ENCODE measurements at places on chromosomes 1 and 21.

- no peak for DNase-seq
Observed at GRCh38 chr1:147539122-147539575, 2.2 kb upstream of the BCL9 start.

DNA sequence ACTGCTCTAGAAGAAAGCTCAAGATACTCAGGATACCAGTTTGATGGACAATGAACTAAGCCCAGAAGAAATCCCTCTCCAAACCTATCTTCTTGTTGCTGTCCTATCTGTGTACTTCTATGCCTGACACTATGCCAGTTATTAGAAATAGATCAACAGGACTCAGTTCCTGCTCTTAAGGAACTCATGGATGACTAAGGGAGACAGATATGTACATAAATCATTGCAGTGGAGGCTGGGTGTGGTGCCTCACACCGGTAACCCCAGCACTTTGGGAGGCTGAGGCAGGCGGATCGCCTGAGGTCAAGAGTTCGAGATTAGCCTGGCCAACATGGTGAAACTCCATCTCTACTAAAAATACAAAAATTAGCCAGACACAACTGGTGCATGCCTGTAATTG lies 42.4 kb upstream of the AK4 start:
- DNase-seq: no peak

DNA sequence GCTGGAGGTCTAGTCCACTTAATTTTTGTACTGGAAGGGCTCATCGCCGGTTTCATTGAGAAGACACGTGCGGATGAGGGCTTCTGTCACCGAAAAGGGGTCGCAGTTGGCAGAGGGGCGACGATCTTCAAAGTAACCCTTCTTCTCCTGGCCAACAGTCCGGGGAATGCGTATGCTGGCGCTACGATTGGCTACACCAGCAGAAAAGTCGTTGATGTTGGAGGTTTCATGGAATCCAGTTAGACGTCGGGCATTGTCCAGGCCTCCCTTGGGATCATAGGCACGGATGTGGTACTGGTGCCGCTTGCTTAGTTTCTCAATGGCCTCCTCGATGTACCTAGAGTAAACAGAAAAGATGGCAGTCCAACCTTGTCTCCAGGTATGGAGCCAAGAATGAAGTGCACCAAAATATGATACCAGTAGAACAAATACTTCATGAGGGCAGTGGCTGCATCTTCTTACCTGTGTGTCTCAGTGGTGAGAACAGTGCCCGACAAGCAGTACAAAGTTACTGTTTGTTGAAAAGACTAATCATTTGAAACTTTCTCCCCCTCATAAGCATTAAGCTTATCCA lies 7.1 kb downstream of the GLUL start:
- no peak for DNase-seq

DNA sequence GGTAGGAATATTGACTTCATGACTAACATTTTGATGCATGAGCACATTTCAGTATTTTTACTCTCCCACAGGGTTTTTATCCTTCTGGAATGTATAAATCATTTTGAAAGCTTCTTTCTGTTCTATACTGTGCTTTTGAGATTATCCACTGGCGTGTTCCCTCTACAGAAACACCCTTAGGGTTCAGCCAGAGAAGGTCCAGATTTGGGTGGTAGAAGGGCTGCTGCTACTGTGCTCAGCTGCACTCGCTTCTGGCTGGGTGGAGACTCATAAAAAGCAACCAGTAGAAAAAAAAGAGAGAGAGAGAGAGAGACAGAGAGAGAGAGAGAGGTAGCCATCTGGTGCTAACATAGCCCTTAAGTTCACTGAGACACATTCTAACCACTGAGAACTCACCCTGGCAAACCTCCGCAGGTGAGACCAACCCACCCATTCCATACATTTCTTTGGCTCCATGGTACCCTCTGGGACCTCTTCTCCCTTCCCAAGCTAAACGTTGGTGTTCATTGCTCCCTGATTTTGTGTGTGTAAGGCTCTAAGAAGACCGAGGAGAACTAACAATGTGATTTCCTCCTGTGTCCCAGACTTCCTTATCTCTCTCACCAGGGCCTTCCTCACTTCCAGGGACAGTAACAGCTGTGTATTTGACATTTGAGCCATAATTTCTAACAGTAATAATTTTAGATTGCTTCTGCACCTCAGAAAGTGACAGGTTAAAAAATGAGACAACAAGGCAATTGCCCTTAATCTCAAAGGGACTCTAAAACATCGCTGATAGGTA lies 7.2 kb downstream of the APCS start:
- DNase-seq: no peak

DNA sequence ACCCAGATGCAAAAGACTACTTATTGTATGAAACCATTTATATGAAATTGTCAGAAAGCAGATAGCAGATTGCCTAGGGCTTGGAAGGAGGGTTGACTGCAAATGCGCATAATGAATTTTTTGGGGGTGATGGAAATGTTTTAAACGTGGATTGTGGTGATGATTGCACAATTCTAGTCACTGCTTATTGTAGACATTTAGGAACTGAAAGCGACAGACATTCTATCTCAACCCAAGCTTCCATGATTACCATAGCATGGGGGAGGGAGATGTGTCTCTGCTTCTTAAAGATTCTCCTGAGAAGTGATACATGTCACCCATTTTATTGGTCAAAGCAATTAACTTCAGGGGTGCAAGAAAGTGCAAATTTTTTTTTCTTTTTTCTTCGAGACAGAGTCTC lies 2.8 kb upstream of the MTF2 start:
- no peak for DNase-seq

DNA sequence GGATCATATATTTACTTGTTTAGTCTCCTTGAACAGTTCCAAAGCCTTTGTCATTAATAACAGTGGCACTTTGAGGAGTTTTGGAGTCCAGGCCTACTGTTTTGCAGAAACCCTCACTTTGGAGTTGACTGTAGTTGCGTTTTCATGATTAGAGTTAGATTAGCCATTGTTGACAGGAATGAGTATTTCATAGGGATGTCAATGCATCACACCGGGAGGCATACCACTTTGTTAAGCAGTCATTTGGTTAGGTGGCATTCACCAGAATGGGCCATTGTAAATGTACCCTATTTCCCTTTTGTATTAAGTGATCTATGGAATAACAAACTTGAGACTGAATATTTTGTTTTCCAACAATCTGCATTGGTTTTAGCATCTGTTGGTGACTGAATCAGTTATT lies 11.8 kb downstream of the MRPS6 start:
- DNase-seq: no peak

- no peak for DNase-seq
Observed at GRCh38 chr21:14874379-14874778, 190.4 kb downstream of the NRIP1 start.

- DNase-seq: no peak
Observed at GRCh38 chr1:232793944-232794343, 11.3 kb upstream of the MAP10 start.

DNA sequence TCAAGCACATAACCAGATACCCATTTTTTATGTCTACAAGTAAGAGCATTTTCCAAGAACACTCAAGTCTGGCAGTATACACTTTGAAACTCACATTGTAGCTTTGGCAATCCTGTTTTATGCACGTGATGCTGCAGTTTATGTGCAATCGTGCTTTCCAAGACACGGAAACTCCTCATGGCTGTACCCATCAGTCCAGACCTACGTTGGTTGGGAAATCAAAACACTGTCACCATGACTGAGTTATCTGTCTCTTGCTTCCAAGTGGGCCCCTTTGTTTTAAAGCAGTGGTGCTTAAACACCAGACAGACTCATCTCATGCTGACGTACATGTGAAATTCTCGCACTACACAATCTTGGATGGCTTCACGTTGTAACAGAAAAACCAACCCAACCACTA lies 192.8 kb downstream of the LTN1 start:
- no peak for DNase-seq

GRCh38 chr1:214551436-214552173 lies at the start of gene PTPN14:
TSS of gene PTPN14 (minus strand) at chr1:214551602. CDS start at chr1:214464803, 86,799 bp downstream.
- DNase-seq: no peak

- DNase-seq: no peak
Observed at GRCh38 chr1:100354971-100355394, 2.7 kb downstream of the CDC14A start.

- no peak for DNase-seq
Observed at GRCh38 chr1:60637651-60638050, 444.7 kb upstream of the NFIA start.

DNA sequence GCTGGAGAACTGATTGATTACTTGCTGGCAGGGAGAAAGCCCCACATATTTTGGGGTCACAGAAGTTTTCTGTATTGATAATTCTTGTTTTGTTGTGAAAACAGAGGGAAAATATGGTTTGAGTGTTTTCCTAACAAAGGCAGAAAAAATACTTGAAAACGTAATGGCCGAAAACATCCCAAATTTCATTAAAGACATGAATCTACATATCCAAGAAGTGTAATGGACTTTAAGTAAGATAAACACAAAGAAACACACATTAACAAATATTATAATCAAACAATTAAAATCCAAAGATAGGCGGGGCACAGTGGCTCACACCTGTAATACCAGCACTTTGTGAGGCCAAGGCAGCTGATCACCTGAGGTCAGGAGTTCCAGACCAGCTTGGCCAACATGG lies 39.6 kb downstream of the SHCBP1L start:
- no peak for DNase-seq

- peak; percentile 78 for DNase-seq
Observed at GRCh38 chr1:209805875-209806760, at the start of gene IRF6. TSS of gene IRF6 (minus strand) at chr1:209806142. CDS start at chr1:209801413, 4,729 bp downstream.

GRCh38 chr1:78408192-78408591 lies 82.6 kb upstream of the PTGFR start:
- DNase-seq: no peak

DNA sequence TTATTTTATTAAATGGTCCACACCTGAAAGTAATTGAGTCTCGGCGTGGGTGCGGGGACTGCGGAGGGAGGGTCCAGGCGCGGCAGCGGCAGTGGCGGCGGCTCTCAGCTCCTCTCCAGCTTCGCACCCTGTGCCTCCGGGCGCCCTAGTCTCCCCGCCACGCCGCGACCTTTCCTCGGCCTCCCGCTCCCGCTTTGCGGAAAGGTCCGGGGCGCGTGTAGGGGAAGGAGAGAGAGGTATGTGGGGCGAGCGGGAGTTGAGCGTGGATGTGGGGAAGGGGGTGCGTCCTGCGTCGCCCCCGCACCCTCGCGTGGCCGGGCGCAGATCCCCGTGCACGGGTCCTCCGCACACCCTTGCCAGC lies 13.4 kb upstream of the ALX3 start:
- DNase-seq: no peak

DNA sequence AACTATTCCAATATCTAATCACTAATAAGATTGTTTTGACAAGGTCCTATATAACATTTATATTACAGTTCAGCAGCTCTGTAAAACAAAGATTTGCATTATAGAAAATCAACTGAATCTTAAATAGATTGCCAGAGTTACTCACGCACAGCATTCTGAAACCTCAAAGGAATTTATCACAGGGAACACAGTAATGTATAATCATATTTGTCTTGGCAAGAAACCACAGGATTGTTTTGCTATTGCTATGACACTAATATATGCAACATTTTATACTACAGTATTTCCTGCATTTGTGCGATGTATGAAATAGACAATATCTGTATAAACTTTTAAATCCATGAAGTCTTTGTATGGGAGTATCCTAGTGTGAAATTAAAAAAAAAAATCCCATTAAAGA lies 101.4 kb downstream of the PLPPR5 start:
- DNase-seq: no peak

GRCh38 chr1:88649932-88650331 lies 34.1 kb upstream of the PKN2 start:
- DNase-seq: no peak

- DNase-seq: no peak
Observed at GRCh38 chr1:108612496-108612895, 48.4 kb downstream of the HENMT1 start.

GRCh38 chr1:21902026-21903012 lies 34.8 kb downstream of the HSPG2 start:
- no peak for DNase-seq

DNA sequence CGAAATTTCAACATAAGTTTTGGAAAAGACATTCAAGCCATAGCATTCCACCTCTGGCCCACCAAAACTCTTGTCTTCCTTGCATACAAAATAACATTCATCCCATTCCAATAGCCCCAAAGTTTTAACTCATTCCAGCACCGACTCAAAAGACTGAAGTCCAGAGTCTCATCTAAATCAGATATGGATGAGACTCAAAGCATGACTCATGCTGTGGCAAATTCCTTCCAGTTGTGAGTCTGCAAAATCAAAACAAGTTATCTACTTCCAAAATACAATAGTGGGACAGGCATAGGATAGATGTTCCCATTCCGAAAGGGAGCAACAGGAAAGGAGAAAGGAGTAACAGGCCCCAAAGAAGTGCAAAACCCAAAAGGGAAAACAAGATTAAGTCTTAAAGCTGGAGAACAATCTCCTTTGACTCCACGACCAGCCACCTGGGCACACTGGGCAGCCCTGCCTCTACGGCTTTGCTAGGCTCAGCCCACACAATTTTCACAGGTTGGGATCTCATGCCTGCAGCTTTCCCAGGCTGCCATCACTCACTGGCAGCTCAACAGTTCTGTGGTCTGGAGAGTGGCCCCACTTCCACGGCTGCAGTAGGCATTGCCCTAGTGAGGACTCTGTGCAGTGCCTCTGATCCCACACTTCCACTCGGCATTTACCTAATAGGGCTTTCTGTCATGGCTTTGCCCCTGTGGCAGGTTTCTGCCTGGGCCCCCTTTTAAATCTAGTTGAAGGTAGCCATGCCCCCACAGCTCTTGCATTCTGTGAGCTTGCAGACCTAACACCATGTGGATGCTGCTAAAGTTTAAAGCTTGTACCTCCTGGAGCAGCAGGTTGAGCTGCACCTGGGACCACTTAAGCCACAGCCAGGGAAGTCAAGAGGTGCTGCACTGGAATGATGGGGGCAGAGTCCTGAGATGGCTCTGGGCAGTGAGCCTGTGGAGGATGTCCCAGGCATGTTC lies 51.0 kb downstream of the RUNX3 start:
- DNase-seq: no peak

GRCh38 chr1:186858923-186859322 lies 30.2 kb downstream of the PLA2G4A start:
- DNase-seq: no peak

DNA sequence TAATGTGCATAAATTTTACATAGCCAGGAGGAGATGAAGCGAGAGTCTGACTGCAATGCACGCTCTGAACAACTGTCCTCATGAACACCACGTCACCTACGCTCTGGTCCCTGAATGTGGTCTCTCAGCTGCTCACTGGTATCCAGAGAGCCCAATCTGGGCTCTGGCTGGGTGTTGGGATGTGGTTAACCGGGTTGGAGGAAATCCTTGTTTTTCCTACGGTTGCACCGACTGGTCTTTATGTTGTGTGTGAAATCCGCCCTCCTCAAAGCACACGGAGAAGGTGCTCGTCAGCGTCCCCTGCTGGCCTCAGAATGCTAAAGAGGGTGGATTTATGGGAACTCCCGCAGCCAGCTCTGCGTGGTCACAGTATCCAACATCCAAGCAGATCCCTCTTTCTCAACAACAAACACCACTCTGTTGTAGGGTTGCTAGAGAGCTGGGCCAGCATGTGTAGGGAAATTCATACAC lies 51.8 kb upstream of the FAM89A start:
- DNase-seq: peak; percentile 29

DNA sequence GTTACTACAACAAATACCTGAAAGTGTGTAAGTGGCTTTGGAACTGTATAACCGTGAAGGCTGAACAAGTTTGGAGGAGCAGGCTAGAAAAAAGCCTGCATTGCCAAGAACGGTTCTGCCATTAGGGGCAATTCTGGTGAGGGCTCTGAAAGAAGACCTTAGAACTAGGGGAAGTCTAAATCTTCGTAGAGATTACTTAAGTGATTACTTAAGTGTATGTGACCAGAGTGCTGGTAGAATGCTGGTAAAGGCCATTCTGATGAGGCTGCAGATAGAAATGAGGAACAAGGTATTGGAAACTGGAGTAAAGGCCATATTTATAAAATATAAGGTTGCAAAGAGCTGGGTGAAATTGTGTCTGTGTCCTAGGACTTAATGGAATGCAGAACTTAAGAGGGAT lies 158.0 kb downstream of the CLIC6 start:
- no peak for DNase-seq

All from activated CD8-positive, alpha-beta memory T cell treated with anti-CD3 and anti-CD28 coated beads, Interleukin-2, amount 50 U/mL, for 4 hours (primary cell).